ENCODE measurements at places on chromosomes 3 and 15.

DNA sequence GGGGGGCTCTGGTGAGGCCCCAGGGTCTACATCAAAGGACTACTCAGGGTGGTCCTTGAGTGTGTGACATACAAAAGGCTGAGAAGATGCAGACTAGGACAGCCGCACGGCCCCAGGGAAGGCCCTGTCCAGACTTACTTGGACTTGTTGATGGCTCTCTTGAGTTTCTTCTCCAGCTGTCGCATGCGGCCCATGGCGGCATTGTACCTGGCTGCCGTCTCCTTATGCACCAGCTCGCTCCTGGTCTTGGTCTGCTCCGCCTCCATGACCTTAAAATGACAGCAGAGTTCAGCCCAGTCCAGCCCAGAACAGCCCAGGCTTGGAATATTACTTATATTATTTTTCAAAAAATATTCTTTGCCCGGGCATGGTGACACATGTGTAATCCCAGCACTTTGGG, 56.0 kb downstream of the CAPN7 start:
- no peak for DNase-seq

- DNase-seq: peak; percentile 3
Observed at GRCh38 chr3:98730338-98730737, 32.8 kb upstream of the ST3GAL6 start.

DNA sequence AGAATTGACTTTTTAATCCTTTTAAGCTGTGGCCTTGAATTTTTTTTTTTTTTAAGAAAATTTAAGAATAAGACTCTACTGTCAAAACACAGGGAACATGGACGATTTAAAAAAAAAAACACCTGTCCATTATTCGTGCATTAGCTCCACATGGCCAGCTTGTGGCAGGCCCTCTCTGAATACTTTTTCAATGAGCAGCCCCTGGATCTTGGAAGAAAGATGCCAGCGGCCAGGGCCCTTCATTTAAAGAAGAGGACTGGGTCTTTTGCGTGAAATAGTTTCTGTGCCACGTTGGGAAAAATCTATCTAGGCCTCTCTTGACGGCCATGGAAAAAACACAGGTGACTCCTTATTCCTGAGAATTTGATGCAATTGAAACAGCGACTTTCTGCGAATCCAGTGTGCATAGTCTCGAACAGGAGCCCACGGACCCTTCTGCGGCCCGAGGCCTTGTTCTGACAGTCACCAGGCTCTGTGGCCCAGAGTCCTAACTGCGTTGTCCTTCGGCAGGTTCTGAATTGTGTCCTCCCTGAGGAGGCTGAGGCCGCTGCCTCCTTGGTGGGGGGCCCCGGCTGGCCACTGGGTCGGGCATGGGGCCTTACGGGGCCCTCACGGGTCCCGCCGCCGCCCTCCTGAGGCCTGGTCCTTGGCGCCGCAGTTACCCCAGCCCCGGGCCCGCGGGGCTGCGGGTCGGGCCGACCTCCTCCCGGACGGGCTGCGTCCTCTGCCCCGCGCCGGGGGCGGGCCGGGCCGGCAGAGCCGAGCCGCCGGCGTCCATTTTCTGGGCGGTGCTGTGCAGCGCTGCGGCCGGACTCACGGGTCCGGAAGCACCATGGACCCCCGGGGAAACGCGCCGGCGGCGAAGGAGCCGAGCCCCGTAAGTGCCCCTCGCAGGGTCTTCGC, 33.5 kb downstream of the ZBTB38 start:
- peak; percentile 32 for DNase-seq

- no peak for DNase-seq
Observed at GRCh38 chr3:148847351-148847750, 17.7 kb upstream of the CPA3 start.

DNA sequence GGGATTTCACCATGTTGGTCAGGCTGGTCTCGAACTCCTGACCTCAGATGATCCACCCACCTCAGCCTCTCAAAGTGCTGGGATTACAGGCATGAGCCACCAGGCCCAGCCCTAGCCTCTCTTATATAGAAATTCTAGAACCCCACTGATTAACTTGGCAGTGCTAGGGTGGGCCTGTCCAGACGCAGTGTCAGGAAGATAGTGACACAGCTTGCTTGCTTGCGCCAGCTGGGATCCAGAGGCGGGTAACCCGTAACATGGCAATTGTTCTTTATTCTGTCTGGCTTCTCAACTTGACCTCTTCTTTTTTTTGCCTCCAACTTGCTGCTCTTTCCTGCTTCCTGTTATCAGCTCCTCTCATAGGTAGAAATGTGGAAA, 16.2 kb downstream of the CEP19 start:
- DNase-seq: no peak

DNA sequence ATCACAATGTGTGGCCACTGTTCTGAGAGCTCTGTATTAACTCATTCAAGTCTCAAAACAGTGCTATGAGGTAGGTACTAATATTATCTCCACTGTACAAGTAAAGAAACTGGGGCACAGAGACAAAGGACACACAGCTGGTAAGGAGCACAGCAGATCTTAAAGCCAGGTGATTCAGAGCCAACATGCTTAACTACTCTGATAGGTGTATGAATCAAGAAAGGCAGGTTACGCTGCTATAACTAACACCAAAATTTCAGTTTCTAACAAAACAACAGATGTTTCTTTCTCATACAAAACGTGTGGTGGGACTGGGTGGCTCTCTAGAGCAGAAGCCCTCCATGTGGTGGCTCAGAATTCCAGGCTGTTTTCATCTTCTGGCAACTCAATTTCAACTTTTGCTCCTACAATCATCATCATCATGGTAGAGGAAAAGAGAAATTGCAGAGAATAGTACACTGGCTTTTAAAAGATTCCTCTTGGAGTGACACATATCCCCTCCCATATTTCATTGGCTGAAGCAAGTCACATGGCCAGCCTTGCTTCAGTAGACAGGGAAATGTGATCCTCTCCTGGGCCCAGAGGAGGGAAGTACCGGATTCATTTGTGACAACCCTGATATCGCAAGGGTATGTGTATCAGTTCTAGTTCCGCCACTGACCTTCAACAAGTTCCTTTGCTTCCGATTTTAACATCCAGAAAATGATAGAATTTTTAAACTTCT, 126.2 kb upstream of the PTX3 start:
- no peak for DNase-seq

DNA sequence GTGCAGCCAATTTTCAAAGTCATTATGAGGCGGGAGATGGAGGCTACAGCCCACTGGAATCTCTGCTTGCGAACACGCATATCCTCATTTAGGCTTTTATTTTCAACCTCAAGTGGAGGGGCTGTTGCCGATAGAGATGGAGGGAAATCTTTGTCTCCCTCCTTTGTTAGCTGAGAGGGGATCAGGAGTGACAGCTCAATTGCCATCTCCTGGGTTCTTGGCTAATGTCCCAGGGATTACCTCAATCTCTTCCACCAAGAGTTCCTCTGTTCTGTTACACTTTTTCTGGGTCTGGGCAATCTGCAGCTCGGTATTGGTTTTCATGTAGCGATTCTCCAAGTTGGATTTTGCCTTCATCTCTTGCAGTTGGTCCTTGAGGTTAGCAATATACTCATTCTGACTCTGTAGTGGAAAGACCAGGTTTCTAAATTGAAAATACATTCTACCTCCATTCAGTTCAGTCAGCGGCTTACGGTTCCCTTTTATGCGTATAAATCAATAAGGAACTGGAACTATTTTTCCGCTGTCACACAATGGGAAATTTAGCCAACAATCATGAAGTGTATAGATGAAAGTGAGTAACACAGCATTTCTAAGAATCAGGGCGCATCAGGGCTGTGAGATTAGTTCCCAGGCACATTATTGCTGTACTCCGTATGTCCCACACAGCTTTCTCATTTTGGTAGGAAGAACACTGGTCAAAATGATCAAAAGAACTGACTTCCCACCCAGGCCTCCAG, 36.2 kb upstream of the RPL35A start:
- DNase-seq: no peak

DNA sequence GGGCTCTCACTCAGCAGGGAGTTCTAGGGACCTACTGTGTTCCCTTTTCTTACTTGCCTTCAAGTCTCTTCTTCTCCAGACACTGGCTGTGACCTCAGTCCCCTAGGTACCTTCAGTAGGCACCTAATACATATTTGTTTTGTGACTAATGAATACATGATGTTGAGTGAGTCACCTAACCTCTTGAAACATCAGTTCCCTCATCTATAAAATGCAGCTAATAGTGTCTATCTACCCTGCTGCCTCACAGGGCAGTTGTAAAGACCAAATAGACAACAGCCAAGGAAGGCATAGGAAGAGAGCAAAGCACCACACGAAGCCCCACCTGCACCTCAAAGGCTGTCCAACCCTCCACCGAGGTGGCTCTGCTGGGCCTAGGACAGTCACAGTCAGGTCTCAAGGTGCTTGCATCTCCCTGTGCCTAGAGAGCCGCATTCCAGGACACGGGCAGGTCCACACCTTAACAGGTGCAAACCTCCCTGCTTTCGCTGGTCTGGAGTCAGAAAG, 29.1 kb downstream of the DAPK2 start:
- DNase-seq: no peak

DNA sequence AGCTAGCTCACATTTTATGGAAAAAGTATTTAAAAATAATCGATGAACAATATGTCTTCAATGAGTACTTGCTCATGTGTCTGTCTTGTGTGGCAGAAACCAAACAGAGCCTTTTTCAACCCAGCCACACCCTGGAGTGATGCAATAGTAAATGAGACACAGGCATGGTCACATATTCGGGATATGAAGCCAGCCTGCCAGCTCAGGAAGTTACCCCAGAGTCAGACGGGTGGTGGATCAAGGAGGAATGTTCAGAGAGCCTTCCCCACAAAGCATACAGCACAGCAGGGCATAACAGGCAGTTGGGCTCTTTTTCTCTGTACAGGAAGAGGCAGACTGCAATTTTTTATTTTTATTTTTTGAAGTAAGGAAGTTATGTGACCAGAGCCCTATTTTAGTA, 27.3 kb downstream of the LARP6 start:
- DNase-seq: no peak

DNA sequence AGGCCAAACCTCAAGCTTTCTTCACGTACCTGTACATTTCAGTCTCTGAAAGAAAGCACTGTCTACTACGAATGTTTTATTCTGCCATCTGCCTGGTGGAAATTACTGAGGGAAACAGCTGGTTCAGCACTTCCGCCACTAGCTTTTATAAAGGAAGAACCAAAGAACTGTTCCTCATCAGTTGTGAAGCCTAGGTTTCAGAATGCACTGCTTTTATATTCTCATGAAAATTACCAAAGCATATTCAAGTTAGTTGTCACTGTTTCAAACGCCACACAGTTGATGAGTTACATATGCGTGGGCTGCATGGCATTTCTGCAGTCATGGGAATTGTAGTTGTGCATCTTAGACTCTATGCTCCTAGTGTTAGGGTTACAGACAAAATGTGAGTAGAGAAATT, 21.5 kb upstream of the ZBTB38 start:
- DNase-seq: no peak

GRCh38 chr3:68963376-68963775, 31.0 kb upstream of the TAFA4 start:
- DNase-seq: no peak

DNA sequence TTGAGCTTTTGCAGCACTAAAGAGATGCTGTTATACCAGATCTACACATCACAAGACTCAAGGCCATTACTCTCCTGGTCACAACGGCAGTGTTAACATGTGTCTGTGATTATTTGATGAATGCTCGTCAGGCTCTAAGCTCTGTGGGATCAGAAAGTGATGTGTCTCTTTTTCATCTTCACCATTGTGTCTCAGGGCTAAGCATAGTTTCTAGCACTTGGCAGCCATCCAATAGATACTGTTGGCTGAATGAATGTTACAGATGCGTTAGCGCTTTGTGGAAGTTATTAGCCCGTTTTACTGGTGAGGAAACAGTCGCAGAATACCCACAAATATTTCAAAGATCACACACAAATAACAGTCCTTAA, 1.2 kb upstream of the FAM81A start:
- DNase-seq: no peak

- DNase-seq: no peak
Observed at GRCh38 chr3:196055683-196056270, 26.1 kb downstream of the TFRC start.

- no peak for DNase-seq
Observed at GRCh38 chr15:85542488-85542887, 162.1 kb downstream of the AKAP13 start.

GRCh38 chr3:192892981-192893700, 24.5 kb downstream of the MB21D2 start:
- peak; percentile 54 for DNase-seq

GRCh38 chr15:67359431-67360079, 105.0 kb downstream of the IQCH start:
- no peak for DNase-seq

GRCh38 chr3:11724615-11725339, 81.1 kb upstream of the VGLL4 start:
- no peak for DNase-seq

DNA sequence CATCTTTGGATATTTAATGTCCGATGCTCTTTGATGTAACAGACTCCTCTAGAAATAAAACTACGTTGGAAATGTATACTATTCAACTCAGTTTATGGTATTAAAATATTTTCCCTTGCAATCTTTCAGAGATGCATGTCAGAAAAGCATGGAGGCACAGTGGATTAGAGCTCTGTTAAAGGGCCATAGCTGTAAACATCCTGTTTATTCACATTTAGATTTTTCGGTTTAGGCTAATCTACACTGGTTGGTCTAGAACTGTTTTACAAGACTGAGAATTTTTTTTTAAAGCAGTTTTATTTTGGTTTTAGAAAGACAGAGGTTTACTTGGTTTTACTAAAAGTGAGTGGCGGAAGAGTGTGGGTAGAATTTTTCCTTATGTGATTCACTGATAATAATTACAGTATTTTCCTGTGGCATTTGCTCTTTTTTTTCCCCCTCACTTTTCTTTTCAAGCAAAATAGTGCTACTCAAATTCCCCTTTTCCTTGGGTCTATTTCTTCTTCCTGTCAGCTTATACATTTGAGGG, 132.1 kb downstream of the IL1RAP start:
- no peak for DNase-seq

- no peak for DNase-seq
Observed at GRCh38 chr3:44318891-44319311, 19.7 kb upstream of the TCAIM start.

DNA sequence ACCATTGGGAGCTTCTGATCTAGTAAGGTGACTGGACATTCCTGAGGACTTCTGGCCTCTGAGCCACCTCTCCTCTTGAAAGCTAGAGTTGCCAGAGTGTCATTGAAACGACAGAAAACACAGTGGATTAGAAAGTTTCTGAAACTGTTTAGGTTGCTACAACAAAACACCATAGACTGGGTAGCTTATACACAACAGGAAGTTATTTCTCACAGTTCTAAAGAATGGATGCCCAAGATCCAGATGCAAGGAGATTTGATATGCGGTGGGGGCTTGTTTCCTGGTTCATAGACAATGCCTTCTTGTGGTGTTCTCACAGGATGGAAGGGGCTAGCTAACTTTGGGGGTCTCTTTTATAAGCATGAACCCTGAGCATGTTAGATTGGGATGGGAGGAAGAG, 43.3 kb upstream of the ZNF385D start:
- no peak for DNase-seq

- DNase-seq: no peak
Observed at GRCh38 chr3:12998648-12999047, 74.6 kb downstream of the IQSEC1 start.

DNA sequence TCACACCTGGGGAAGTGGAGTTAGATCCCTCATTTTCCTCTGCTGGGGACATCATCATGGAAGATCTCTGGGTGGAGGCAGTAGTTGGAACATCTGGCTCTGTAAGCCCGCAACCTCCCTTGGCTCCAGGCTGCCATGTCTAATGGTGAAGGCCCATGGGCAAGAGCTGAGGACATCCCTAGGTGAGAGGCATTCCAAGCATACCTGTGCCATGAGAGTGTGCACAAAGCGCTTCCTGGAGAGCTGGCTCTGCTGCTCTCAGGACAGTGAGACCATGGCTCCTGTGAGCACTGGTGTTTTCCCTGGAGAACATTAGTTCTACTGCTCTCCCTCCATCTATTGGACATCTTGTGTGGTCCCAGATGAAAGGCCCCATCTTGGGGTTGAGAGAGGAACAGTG, 7.7 kb downstream of the MAPKAPK3 start:
- DNase-seq: no peak
